Fibroblast of lung (primary cell): ENCODE measurements at places on chromosomes 7 and 10.
A peak's percentile ranks its signal among the peaks of the same experiment; 100 is the strongest.

GRCh38 chr7:6440381-6440780, 7.4 kb downstream of the DAGLB start:
- H3K36me3 ChIP-seq, result peaks cover 9% of the 10 kb centered on the region
- no peak overlapping the region for H3K4me3 ChIP-seq
- no peak for DNase-seq
- H3K4me1 ChIP-seq, result peaks cover 11% of the 10 kb centered on the region
- H3K27ac ChIP-seq, result no peak overlapping the region

DNA sequence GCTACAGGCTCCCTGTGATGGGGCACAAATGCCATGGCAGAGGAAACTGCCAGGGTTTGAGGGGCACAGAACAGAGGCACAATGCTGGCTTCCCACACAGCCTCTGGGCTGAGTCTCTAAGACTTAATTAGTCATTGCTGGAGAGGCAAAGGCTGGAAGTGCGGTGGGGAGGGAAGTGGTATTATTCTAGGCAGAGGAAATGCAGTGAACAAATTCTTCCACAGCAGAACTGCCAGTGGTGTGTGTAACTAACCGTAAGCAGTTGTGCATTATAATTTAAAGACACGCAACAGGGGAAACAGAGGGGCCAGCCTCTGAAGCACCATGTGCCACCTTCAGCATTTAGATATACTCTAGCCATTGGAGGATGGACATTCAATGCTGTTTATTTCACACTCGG, 12.8 kb downstream of the ICA1 start:
- H3K27ac ChIP-seq, result no peak overlapping the region
- H3K27me3 ChIP-seq, result no peaks in the 10 kb centered on the region
- no peaks in the 10 kb centered on the region for H3K36me3 ChIP-seq
- no peak overlapping the region for H3K4me3 ChIP-seq
- no peak for DNase-seq
- no peaks in the 10 kb centered on the region for H3K4me1 ChIP-seq

DNA sequence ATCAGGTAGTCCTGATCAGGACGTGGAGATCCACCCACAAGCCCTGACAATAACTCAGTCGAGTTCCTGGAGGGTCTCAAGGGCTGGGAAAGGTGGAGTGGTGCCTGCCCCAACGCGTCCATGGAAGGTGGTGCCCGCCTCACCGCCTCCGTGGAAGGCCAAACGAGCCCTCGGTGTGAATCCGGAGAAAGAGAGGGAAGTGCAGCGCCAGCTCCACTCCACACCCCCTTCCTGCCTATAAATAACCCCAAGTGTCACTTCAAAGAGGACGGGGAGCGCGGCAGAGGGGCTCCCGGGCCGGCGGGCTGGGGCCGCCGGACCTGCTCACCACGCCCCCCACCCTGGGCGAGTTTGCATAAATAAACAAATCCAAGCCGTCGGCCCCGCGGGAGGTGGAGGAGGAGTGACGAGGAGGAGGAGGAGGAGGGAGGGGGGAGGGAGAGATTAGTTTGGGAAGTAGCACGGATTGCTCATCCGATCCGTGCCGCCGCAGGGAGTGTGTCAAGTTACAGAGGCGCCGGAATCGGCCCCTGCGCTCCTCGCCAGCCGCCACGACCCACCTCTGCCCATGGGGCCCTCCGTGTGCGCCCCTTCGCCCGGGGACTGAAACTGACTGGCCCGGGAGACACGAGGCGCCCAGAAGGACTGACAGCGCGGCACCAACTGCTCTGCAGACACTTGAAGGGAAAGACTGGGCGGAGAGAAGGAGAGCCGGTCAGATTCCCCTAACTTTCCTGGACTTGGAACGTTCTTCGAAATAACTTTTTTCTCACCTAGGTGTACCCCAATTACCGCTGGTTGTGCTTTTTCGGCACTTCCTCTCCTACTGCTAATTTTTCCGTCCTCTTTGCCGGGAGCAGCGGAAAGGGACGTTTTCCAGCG, at the start of gene COL13A1:
COL13A1 (plus strand) TSS at position 473 of the 882 bp plus-strand sequence. CDS start 518 bp downstream, outside the sequence.
- H3K27me3 ChIP-seq, result peaks cover 2% of the 10 kb centered on the region
- peak within 1 kb of the TSS; percentile 74 for H3K27ac ChIP-seq
- H3K4me1 ChIP-seq, result peaks cover 8% of the 10 kb centered on the region
- peak within 1 kb of the TSS; percentile 89 for H3K4me3 ChIP-seq
- no peaks in the 10 kb centered on the region for H3K36me3 ChIP-seq
- peak; percentile 79 for DNase-seq

DNA sequence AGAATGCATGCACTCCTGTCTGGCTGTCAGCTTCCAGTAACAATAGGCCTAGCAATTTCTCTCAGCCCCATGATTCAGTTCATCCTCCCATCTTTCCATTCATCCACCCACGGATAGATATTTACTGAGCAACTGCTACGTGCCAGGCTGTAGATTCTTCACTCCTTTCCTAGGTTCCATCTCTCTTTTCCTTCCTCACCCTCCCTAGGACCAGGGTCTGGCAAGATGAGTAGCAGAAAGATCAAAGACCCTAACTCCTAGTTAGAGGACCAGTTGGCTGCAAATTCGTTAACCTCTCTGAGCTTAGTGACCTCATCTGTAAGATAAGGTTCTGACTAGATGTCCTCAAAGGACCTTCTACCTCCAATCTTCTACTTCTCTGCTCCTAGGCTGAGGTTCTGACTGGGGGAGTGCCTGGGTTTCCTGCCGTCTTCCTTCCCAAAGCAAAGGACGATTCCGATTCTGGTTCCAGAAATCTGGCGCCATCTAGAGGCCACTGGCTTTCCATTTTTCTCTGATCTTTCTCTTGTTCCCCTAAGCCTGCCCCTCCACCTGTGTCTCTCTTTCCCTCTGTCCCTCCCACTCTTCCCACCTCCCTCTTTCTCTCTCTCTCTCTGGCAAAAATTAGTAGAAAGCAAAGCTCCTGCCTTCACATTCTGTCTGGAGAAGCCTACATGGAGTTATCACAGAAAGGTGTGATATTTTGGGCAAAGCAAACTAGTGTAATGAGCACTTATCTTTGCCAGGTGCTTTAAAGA, 26.2 kb downstream of the TBATA start:
- no peak overlapping the region for H3K4me3 ChIP-seq
- peak; percentile 78 for DNase-seq
- H3K27ac ChIP-seq, result no peak overlapping the region
- H3K4me1 ChIP-seq, result peaks cover 2% of the 10 kb centered on the region
- H3K27me3 ChIP-seq, result no peaks in the 10 kb centered on the region

- peak; percentile 81 for DNase-seq
- H3K27me3 ChIP-seq, result no peaks in the 10 kb centered on the region
- peak within 1 kb of the TSS; percentile 93 for H3K4me3 ChIP-seq
- peaks cover 8% of the 10 kb centered on the region for H3K4me1 ChIP-seq
These were observed at the start of gene MINDY4 for GRCh38 chr7:30771174-30771879. Gene MINDY4 (plus strand): TSS chr7:30771417. CDS start chr7:30771494, 77 bp downstream.

DNA sequence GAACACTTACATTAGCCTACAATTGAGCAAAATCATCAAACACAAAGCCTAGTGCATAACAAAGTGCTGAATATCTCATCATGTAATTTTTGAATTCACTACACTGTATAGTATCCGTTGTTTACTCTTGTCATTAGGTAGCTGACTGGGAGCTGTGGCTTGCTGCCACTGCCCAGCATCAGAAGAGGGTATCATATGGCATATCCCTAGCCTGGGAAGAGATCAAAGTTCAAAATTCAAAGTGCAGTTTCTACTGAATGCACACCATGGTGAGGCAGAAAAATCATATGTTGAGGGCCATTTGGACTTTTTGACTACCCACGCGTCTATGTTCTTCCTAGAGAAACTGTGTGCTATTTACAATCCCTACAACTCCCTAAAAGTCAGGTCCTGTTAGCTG, 7.5 kb upstream of the ZC3HAV1 start:
- H3K4me3 ChIP-seq, result no peak overlapping the region
- H3K4me1 ChIP-seq, result no peaks in the 10 kb centered on the region

GRCh38 chr7:25249772-25250171, 21.5 kb upstream of the NPVF start:
- no peak for DNase-seq
- no peak overlapping the region for H3K4me3 ChIP-seq
- no peaks in the 10 kb centered on the region for H3K36me3 ChIP-seq
- peaks cover 2% of the 10 kb centered on the region for H3K27me3 ChIP-seq
- H3K27ac ChIP-seq, result no peak overlapping the region
- H3K4me1 ChIP-seq, result no peaks in the 10 kb centered on the region

GRCh38 chr10:14753441-14753840, 21.3 kb downstream of the FAM107B start:
- no peak overlapping the region for H3K27ac ChIP-seq
- peaks cover 8% of the 10 kb centered on the region for H3K4me1 ChIP-seq
- DNase-seq, result no peak
- H3K27me3 ChIP-seq, result no peaks in the 10 kb centered on the region
- H3K36me3 ChIP-seq, result no peaks in the 10 kb centered on the region
- no peak overlapping the region for H3K4me3 ChIP-seq

- no peaks in the 10 kb centered on the region for H3K36me3 ChIP-seq
- no peaks in the 10 kb centered on the region for H3K4me1 ChIP-seq
- no peak overlapping the region for H3K4me3 ChIP-seq
- DNase-seq, result no peak
- H3K27ac ChIP-seq, result no peak overlapping the region
These were observed 5.6 kb upstream of the PCGF5 start for GRCh38 chr10:91214911-91215310.

DNA sequence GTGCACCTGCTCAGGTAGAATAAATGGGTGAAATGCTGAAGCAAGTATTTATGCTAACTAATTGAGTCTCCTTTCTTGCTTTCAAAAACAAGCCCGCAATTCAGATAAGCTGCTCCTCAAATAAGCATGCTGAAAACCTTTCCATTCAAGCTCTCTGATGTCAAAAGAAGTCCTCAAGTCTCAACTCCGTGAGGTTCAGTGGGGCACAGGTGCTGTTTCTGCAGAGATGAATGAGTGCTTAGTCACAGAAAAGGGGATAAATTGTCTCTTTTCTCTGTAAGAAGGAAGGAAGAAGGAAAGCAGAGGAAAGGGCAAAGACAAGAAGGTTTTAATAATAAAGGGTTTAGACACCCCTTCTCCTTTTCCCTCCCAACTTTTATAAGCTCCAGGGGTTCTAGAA, 229.8 kb upstream of the NPY start:
- no peak for DNase-seq
- no peak overlapping the region for H3K4me3 ChIP-seq
- no peaks in the 10 kb centered on the region for H3K4me1 ChIP-seq
- H3K36me3 ChIP-seq, result no peaks in the 10 kb centered on the region

DNA sequence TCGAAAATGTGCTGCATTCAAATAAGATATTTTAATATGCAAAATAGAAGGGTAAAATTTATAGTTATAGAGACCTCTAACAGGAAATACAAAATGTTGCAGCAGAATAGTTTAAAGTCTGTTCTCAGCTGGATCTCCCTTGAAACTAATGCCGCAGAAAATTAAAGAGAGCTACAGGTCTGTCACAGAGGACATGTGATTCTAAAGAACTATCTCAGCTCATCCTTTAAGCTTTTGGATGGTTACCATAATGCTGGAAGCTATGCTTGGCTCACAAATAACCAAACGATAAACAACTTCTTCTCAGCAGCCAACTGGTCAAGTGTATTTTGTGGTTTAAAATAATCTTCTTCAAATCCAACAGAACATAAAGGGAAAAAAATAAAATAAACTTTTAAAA, 353.0 kb downstream of the PARD3 start:
- no peaks in the 10 kb centered on the region for H3K27me3 ChIP-seq
- H3K27ac ChIP-seq, result no peak overlapping the region
- no peak for DNase-seq
- no peaks in the 10 kb centered on the region for H3K4me1 ChIP-seq
- no peaks in the 10 kb centered on the region for H3K36me3 ChIP-seq

- no peak overlapping the region for H3K4me3 ChIP-seq
- no peak overlapping the region for H3K27ac ChIP-seq
- H3K4me1 ChIP-seq, result no peaks in the 10 kb centered on the region
- H3K27me3 ChIP-seq, result no peaks in the 10 kb centered on the region
- H3K36me3 ChIP-seq, result no peaks in the 10 kb centered on the region
These were observed 70.6 kb downstream of the STEAP1B start for GRCh38 chr7:22429386-22429785.

DNA sequence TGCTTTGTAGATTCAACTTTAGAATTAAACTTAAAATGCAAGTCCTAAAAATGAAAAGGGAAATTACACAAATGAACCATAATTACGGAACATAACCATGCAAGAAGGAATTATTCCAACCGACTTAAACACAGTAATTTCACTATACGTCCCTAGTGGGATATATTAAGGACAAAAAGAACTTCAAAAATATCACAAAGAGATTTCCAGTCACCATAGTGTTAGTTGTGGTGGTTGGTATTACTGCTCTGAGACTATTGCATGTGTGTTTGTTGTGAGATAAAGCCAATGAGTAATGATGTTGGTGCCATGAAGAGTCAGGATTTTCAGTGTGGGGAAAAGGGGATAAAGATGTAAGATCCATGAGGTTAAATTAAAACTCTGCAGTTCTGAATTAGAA, 49.6 kb downstream of the KCNH2 start:
- H3K4me1 ChIP-seq, result no peaks in the 10 kb centered on the region
- H3K4me3 ChIP-seq, result no peak overlapping the region
- no peaks in the 10 kb centered on the region for H3K36me3 ChIP-seq
- H3K27me3 ChIP-seq, result no peaks in the 10 kb centered on the region
- DNase-seq, result no peak

- peak; percentile 68 for DNase-seq
- no peaks in the 10 kb centered on the region for H3K27me3 ChIP-seq
- H3K36me3 ChIP-seq, result peaks cover 23% of the 10 kb centered on the region
- H3K27ac ChIP-seq, result no peak overlapping the region
These were observed 10.1 kb downstream of the AVPI1 start for GRCh38 chr10:97676770-97677581.

DNA sequence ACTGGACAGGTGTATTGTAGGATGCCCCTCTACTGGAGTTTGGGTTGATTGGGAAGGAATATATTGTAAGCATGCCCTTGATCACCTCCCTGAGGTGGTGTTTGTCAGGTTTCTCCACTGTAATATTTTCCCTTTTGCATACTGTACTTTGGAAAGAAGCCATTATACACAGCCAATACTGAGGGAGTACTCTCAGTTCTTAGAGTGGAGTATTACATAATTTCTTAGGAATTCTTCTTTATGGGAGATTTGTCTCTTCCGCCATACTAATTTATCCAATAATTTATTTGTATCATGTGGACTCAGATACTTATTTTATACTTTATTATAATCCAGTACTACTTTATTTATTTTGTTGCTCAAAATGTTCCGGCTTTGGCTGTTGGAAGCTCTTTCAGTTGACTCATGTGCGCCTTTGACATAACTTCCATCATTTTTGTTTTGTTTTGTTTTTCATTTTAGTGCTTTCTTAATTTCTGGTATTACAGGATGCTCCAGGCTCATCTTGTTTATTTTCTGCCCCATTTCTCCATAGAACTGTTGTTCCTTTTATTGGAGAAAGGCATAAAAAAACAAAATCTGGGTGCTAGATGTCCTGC, 29.7 kb downstream of the MKLN1 start:
- no peak overlapping the region for H3K27ac ChIP-seq
- H3K27me3 ChIP-seq, result no peaks in the 10 kb centered on the region
- H3K36me3 ChIP-seq, result no peaks in the 10 kb centered on the region
- H3K4me1 ChIP-seq, result no peaks in the 10 kb centered on the region
